ENCODE measurements at places on chromosomes 2 and 18.

DNA sequence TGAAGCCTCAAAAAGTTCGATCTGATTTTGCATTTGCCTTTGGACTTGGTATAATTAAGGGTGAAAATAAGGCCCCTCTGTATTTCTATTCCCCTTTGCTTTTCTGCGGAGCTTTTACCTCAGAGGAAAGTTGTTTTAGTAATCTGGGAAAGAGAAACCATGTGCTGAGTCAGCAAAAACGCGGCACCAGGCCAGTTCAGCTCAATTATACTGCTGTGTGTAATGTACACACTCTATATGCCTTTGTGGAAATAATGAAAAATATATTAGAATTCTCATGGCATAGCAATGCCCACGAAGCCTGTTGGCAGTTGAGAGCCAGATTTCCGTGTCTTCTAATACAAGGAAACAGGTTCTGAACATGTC is 161.9 kb upstream of the SIX2 start:
- no peak for DNase-seq

DNA sequence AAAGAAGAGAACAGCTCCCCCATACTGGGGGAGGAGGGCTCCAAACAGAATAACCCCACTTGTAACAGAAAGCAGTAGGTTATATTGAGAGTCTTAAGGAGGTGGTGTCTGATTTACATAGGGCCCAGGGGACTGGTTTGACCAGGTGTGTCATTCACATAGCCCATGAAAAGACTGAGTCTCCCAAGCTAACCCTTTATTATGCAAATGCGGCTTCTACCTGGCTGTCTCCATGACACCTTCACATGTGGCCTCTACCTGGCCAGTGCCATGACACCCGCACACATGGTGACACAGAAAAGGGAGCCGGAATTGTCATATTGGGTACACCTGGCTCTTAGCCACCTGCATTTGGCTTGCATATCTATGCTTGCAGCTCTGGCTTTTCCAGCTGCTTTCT is 1057.2 kb upstream of the PIK3C3 start:
- no peak for DNase-seq

- DNase-seq = peak; percentile 40
Observed at GRCh38 chr2:176473177-176473576, 203.9 kb downstream of the MTX2 start.

DNA sequence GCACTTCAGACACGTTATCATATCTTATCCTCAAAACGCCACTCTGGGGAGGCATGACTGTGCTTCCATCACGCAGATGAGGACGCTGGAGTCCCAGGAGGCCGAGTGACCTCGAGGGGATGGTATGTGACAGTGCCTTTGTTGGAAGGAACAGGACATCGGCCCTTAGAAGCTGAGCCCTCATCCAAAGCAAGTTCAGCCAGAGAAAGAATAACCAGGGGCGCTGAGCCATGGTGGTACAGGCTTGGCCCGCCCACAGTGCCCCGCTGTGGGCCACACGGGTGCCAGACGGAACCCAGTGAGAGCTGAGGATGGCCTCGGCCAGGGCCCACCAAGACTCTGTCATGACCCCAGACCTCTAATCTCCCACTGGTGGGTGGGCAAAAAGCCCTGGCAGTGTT is 31.3 kb downstream of the HS1BP3 start:
- no peak for DNase-seq

- peak; percentile 92 for DNase-seq
Observed at GRCh38 chr2:200609028-200609614, 23.3 kb downstream of the AOX1 start.

DNA sequence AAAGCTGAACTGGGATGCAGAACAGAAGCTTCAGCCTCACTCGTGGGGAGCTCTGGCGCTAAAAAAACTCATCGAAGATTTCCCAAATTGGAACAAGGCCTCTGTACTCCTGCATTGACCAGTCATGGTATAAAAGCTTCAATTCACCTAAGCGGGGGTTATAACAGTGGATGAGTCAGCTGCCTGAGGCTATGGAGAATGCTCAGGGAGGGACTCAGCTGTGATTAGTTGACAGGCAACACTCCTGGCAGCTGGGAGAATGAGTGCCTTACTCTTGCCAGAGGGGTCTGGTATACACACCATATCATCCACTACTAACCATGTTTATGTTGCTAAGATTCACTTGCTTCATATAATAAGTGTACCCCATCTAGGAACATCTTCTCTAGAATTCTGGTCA is 350.6 kb upstream of the VRK2 start:
- DNase-seq = no peak

DNA sequence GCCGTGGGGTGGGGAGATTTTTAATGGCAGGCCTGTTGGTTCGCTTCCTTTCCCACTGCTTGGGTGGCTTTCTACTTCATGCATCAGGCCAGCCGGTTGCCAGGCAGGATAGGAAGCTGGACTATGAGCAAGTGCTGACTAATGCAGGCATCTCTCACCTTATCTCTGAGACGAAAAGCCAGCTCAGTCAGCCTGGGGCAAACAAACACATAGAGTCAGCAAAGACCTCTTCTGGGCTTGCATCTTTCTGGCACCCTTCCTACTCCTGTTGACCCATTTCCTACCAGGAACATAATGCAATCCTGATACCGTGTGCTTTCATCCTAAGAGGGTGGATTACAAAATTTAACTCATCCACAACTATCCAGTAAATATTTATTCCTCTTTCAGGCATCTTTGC is 416.6 kb upstream of the MEX3C start:
- DNase-seq = no peak

DNA sequence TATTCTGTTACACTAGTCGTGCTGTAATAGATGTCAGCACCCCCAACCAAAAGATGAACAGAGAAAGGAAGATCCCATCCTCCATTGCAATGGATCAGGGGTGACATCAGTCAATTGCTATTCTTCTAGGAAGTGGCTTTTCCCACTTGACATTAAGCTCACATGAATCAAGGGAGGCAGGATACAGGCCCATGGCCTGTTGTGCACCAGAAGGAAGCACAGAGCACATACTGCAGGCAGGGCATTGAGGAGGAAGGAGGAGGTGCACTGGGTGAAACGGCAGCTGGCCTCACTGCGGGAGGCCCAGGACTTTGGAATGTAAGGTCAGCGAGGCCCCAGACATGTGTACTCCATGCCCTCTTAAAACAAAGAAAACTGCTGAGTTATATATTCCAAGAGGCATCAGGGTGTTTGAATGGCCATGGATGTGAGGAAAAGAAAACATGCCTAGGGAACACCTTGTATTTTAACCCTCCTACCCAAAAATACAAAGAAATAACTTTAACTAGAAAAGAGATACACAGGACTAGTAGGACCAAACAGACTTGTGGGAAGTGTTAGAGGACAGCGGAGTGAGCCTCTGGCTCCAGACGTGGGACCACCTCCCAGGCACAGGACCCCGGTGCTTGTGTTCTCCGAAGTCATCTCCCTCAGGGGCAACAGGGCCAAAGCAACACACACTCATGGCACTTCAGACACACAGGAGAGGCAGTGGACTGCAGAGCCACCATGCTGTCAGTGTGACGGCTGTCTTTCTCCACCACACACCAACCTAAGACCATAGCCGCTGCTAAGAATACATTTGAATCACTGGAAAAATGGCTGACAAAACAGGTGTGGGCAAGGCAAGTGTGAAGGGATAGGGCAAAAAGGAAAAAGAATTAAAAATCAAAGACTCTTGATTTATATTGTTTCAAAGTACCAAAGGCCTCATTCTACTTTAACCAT is 51.4 kb upstream of the RIOK3 start:
- DNase-seq = no peak

DNA sequence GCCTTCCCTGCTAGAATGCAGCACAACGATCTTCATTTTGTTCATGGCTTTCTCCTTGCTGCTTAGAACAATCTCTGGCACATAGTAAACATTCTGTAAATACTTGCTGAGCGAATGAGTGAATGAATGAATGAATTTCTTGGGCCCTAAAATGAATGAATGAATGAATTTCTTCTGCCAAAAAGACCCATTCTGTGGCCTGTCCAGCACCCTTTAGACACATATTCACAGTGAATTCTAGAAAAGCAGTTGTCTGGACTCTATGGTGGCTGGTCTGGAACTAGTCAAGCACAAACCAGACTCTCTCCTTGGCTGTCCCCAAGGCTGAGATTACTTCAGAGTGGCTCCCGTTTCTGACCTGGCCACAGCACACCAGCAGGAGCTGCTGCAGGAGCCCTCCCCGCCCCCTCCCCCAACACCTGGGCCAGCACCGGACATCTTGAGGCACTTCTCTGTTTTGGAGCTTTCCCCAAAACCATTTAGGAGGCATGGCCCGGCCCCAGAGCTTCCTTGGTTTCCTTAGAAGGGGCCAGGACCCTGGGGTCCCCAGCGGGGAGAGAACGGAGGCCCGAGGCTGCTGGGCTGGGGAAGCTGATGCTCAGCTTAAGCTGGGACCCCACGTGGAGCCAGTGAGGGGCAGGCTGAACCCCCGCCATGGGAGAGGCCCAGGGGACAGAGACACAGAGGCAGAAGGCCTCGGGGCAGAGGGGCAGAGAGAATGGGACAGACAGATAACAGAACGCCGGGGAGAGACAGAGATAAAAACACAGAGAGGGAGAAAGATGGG is 159.0 kb downstream of the ZFP36L2 start:
- DNase-seq = no peak

DNA sequence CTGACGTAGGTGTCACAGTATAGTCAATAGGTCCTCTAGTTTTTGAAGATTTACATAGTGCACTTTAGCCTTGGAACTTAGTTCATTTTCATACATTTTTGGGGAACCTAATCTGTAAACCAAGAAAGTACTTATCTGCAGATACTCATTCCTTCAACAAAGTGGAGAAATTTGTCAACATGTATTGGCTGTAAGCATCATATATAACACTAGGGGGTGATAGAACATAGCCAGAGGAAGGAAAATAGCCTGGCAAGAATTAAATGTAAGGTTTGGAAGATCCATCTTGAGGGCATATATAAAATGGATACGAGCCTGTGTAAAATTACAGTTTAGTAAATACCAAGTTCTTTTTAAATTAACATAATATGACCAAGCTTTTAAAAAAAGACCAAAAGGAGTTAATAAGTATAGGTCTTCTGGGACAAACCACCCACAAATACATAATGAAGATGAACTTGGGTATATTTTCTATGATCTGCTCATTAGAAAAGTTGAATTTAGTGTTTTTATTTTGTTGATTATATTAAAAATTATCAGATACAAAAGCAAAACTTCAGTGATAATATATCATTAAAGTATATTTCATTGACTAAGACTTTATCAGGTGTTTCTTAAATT is 18.2 kb downstream of the RPL37A start:
- peak; percentile 77 for DNase-seq

DNA sequence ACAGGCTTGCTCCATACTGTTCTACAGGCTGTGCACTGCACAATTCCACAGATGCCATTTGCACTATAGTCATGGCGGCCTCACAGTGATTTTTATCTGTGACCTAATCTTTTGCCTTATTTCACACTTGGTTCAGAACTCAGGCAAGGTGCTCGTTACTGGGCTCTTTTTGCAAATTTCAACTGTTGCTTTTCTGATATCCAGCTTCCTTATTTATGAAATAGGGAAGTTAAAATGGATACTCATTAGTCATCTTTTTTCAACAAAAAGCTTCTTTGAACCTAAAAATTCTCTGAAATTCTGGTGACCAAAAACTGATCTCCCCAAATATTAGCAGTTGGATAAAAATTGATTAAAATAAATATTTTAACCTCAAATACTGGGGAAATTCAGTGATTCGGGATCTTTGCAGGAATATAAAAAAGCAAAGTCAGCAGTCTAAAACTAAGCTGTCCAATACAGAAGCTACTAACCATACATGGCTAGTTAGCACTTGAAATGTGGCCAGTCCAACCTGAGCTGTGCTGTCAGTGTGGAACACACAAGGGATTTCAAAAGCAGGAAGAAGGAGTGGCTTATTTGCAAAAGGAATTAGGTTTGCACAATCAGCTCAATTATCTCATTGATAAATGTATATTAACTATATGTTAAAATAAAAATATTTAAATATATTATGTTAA is 134.4 kb downstream of the COL4A4 start:
- no peak for DNase-seq

GRCh38 chr18:26482569-26482968 is 65.8 kb downstream of the KCTD1 start:
- DNase-seq = no peak

DNA sequence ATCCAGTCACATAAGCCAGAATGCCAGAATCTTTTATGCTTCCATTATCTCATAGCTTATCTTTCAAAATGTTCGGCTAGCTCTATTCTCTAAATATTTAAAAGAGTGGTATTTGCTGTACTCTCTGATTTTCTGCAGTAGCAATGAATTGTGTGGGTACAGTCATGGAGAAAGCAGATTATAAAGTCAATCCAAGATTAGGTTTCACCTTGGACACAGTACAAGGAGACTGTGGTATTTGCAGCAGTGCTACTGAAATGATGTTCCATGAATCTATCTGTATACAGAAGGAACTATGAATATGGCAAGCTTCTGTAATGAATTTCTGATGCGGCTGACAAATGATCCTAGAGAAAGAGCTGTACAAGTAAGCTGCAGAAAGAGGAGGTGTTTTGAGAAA is 15.4 kb upstream of the DSEL start:
- no peak for DNase-seq

GRCh38 chr18:65754121-65754520 is 3.3 kb downstream of the CDH7 start:
- no peak for DNase-seq

DNA sequence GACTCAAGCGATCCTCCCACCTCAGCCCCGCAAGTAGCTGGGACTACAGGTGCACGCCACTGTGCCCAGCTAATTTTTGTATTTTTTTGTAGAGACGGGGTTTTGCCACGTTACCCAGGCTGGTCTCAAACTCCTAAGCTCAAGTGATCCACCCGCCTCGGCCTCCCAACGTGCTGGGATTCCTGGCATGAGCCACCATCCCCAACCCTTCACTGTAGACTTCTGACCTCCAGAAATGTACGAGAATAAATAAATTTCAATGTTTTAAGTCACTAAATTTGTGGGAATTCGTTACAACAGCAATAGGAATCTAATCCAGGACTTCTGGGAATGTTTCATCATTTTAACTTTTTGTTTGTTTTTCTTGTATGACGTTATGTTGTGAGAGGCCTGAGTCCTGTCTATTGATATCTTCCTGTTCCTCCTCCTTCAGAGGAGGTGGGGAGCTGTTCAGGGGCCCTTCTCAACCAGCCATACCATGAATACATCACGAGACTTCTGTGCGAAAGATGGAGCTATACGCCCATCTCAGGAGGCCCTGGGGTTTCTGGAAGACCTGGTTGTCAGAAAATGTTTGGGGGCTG is 40.0 kb downstream of the TEX44 start:
- DNase-seq = no peak

GRCh38 chr2:238926761-238927611 is 79.1 kb downstream of the TWIST2 start:
- no peak for DNase-seq

DNA sequence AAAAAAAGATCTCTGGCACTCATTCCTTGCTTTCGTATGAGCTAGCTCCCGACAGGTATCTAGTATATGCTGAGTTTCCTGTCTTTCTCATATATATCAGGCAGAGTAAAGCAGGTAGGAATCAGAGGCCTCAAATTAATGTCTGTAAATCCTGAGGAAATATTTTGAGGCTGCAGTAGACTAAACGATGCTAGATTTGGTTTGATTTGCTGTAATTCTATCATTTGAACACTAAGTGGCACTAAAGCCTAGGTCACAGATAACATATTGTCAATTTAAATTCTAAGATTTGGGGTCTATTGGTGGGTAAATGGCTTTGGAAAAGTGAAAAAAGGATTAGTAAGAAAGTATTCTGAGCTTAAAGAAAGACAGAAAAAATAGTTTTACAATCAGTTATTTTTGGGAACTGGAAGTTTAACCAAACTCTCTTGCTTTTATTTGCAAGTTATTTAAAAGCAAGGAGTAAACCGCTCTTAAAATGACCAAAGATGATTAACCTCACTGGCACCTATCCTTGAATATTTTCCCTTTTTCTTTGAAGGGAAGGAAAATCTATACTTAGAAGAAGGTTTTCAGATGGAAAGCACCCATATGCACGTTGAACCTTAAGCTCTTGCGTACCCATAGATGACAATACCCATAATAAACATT is 37.6 kb upstream of the SLC4A10 start:
- peak; percentile 29 for DNase-seq
